RKO (cell line): ENCODE measurements at places on chromosomes 12 and 14.

DNA sequence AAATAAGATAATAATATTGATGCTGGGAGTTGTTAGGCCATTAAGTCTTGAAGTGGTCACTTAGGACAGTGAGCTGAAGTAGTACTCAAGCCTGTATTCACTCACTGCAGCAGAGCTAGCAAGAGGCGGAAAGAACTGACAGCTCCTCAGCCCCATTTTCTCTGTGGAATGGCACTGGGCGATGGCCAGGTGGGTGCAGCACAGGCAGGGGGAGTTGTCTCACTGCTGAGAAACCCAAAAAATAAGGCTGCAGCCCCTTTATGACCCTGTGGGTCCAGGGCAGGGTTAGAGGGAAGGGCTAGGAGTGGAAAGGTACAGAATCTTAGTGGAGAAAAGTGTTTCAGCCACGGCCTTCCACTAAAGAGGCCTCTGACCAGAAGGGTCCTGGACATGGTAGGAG lies 35.5 kb downstream of the PDZRN4 start:
- no peak for DNase-seq

GRCh38 chr14:100857233-100857922 lies 31.5 kb downstream of the MEG3 start:
- DNase-seq, result no peak

DNA sequence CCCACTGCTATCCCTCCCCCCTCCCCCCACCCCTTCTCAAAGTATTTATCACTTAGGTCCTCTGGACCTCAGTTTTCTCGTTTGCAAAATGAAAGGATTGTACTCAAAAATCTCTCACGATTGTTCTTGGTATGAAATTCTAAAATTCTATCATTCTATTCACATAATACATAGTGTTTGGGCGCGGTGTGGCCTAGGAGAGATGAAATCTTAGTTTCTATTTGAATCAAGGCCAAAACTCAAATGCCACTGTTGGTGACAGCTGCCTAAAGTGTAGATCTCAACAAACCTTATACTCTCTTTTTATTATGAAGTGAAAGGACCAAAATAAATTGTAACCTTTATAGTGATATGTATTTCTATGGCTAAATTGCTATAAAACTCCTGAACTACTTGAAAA lies 23.7 kb upstream of the YAF2 start:
- DNase-seq, result no peak

GRCh38 chr12:44031472-44032185 lies 195.7 kb downstream of the TMEM117 start:
- no peak for DNase-seq

GRCh38 chr12:7101047-7101693 lies 7.8 kb downstream of the C1RL start:
- DNase-seq, result no peak

GRCh38 chr12:132583736-132584135 lies 26.6 kb downstream of the LRCOL1 start:
- no peak for DNase-seq

GRCh38 chr12:89439941-89440340 lies 84.7 kb downstream of the GALNT4 start:
- DNase-seq, result peak; percentile 56

DNA sequence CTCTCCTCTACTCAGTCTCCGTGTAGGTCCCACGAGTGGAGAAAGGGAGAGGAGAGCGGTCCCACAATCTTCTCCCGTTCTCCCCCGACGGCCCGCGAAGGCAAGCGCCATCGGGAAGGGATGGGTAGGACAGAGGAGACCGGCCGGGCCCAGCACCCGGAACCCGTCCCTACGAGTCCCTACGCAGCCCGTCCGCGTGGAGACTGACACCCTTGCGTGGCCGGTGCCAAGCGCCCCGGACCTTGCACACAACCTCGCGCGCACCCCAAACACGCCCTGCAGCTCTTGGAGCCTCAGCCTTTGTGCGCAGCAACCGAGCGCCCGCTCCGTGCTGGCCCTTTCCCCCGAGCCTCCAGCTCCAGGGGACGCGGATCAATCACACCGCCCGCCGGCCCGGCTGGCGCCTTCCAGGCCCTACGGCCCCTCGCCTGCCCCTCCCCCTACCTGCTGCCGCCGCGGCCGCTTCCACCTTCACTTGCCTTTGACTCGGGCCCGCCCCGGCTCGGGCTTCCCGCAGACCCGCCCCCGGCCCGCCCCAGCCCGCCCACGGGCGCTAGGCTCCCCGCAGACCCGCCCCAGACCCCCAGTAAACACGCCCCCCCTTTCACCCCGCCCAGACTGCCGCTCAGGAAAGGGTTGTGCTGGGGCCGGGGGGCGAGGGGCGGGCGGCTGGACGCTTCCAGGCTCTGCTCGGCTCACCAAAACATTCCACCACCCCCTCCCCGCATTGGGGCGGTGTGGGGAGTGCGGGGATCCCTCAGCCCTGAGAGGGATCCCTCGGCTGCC lies at the start of gene NDRG2:
TSS of gene NDRG2 (minus strand) at position 477 of the 786 bp plus-strand sequence. CDS start 1,746 bp downstream, outside the sequence.
- DNase-seq, result no peak

DNA sequence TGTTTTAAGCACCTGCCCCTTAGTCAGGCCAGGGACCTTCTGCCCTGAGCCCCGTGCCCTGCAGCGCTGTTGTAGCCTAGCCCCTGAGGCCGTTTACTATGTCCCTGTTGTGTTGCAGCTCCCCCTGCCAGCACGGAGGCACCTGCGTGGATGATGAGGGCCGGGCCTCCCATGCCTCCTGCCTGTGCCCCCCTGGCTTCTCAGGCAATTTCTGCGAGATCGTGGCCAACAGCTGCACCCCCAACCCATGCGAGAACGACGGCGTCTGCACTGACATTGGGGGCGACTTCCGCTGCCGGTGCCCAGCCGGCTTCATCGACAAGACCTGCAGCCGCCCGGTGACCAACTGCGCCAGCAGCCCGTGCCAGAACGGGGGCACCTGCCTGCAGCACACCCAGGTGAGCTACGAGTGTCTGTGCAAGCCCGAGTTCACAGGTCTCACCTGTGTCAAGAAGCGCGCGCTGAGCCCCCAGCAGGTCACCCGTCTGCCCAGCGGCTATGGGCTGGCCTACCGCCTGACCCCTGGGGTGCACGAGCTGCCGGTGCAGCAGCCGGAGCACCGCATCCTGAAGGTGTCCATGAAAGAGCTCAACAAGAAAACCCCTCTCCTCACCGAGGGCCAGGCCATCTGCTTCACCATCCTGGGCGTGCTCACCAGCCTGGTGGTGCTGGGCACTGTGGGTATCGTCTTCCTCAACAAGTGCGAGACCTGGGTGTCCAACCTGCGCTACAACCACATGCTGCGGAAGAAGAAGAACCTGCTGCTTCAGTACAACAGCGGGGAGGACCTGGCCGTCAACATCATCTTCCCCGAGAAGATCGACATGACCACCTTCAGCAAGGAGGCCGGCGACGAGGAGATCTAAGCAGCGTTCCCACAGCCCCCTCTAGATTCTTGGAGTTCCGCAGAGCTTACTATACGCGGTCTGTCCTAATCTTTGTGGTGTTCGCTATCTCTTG lies 7.6 kb downstream of the DLK1 start:
- DNase-seq, result no peak

- peak; percentile 59 for DNase-seq
Measured at GRCh38 chr12:120314220-120314619, 12.1 kb downstream of the SIRT4 start.

DNA sequence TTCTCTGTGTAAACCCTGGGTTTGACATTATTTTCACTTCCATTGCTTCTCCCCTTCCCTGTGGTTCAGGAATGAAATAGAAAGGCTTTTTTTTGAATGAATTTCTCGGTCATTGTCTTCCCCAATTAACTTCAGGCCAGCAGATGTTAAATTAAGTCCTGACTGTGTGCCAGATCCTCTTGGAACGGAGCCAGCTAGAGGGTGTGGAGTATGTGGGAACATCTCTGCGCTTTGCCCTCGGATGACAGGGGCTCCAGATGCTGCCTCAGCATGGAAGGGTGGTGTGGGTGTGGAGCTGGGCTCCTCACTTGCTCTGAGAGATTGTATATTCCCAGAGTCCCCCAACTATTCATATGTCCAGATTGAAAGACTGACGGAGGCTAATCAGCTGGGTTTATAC lies 13.1 kb downstream of the KRT85 start:
- DNase-seq, result no peak

DNA sequence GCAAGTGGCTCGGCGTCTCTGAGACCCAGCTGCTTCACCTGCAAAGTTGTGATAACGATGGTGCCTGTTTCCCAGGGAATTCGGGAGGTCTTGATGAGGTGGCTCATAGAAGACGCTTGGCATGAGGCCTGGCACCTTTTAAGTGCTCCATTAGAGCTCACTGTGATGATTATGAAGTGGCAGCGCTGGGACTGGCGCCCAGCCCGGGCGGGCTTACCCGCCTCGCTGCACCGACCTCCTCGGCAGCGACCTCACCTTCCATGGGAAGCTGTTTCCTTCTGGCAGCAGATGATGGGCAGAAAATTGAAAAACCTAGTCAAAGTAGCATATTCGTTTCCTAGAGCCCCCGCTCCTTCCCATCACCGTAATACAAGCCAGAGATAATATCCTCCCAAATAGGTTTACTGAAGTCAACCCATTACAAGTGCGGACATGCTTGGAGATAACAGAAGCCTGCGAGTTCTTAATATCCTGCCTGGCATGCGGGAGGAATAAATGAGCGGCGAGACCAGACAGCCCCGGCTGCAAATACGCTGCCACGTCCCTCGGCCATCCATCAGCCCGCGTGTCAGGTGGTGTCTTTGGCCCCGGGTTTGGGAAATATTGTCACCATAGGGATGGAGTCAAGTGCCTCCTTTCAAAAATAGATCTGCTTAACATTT lies 35.2 kb upstream of the DLK1 start:
- DNase-seq, result peak; percentile 38

GRCh38 chr12:73589220-73589619 lies 948.4 kb upstream of the ATXN7L3B start:
- DNase-seq, result peak; percentile 5

DNA sequence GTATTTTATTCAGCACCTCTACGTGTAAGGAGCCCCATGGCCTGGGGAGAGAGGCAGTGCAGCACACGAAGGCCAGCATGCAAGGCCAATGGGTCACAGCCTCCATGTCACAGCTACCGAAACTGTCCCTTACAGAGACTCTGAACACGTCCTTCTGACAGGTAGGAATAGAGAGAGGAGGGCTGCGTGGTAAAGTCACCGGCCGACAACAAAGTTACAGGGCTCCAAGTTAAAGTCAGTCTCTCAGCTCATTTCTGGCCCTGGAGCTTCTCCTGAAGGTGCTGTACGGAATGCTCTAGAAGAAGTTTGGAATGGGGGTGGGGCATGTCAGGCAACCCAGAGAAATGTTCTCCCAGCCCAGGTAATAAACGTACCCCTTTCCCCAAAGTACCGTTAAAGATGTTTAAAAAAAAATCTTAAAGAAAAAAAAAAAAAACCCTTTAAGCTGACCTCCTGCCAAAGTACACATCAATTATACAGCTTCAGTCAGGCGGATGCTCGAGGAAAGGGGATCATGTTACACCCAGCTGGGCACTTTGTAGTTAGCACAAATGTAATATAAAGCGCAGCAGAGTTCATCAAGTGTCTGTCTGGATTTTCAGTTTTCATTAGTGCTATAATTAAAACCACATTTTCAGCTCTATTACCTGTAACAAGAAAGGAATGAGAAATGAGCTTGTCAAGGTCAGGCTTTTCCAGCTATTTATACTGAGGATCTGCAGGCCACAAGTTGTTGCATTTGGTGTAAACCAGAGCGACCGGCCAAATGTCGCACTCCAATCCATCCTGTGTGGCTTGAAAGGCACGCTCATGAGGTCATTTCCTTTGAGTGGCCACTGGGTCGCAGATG lies 53.3 kb upstream of the CDKN3 start:
- DNase-seq, result no peak

DNA sequence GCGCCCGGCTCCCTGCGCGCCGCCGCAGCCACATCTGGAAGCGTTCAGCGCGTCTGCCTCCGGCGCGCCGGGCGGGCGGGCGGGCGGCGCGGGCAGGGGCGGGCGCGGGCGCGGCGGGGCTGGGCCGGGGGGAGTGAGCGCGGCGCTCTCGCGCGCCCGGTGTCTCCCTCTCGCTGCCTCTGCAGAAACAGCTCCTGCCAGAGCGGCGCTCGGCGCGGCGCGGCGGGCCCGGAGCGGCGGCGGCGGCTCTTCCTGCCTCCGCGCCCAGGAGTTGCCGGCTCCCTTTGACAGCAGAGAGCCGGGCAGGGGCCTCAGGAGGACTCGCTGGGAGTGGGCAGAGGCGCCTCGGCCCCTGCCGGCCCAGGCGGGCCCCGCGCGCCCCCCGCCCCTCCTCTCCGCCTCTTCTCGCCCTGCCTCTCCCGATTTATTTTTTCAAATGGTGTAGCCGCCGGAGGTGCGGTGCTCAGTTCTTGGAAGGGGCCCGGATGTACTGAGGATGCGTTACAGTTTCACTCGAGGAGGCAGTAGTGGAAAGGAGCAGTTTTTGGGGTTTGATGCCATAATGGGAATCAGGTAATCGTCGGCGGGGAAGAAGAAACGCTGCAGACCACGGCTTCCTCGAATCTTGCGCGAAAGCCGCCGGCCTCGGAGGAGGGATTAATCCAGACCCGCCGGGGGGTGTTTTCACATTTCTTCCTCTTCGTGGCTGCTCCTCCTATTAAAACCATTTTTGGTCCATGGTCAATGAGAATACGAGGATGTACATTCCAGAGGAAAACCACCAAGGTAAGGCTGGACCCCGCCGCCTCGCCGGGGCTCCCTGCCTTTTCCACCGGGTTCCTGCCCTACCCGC lies at the start of gene CACNA1C:
TSS of gene CACNA1C (plus strand) at position 162 of the 853 bp plus-strand sequence. CDS start at position 738, 576 bp downstream.
- DNase-seq, result no peak
